ENCODE measurements at places on chromosomes 11 and 22.

GRCh38 chr22:43944670-43945430 is 10.4 kb upstream of the SAMM50 start:
- no peak for DNase-seq

DNA sequence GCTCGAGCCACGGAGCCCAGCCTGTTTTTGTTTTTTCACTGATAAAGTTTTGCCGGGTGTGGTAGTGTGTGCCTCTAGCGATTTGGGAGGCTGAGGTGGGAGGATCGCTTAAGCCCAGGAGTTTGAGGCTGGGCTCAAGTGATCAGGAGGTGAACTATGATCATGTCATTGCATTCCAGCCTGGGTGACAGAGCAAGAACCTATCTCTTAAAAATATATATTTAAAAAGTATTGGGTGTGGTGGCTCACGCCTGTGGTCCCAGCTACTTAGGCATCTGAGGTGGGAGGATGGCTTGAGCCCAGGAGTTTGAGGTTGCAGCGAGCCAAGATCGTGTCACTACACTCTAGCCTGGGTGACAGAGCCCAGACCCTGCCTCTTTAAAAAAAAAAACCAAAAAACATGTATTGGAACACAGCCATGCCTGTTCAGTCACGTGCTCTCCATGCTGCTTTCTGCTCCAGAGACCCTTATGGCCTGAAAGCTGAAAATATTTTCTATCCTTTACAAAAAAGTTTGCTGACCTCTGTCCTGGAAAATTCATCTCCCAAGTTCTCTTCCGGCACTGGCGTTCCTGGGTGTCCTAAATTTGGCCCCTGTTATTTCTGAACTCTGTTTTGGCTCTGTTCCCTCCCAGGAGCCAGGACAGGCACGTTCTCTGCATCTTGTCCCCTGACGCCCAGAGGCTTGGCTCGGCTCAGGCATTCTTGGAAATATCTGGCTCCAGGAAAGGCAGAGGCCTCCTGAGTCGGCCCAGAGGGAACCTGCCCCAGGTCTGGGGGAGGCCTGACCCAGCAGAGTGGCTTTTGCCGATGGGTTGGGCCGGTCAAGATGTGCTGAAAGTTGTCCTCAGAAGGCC is 61.3 kb upstream of the PPP6R3 start:
- no peak for DNase-seq

- DNase-seq = no peak
Measured at GRCh38 chr11:14554959-14555358, 34.8 kb upstream of the PSMA1 start.

DNA sequence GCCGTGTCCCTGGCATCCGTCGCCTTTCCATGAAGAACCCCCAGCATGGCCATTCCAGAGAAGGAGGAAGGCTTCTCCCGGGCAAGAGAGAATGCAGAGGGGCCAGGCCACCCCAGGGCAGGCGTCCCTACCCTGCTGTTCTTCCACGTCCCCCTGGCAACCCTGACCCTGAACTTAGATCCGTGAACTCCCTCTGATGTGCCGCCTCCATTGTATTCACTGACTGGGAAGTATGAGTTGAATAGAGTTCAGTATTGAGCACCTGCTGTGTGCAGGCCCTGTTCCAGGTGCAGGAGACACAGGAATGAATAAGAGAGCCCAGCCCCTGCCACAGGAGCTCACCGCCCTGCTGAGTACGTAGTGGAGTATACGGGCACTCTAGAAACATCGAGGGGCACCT is 29.1 kb upstream of the RELT start:
- DNase-seq = no peak

DNA sequence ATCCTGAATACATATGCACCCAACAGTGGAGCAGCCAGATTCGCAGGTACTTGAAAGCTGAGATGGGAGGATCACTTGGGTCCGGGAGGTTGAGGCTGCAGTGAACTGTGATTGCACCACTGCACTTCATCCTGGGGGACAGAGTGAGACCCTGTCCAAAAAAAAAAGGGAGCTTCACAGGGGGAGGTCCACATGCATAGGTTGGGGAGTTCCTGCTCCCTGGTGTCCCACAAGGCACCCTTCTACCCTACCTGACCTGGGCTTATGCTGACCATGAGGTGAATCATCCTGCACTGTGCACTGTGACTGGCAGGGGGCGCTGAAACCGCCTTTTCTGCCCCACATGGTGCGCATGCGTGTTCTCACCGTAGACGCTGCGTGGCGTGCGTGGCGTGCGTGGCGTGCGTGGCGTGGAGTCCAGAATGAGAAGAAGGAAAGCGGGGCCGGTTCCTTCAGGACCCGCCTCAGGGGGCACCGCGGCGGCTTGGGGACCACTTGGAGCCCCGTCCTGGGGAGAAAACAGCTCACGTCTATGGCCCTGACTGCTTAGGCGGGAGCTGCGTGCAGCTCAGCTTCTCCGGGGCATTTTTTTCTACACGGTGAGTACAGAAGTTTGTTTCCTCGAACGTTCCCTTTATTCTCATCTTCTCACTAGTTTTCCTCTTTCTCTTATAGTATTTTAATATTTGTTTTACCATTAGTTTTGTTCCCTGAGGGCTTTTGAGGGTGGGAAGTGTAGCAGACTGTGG is 116.6 kb upstream of the GRK3 start:
- no peak for DNase-seq

GRCh38 chr11:75184757-75185425 is 34.0 kb downstream of the SLCO2B1 start:
- no peak for DNase-seq

All from SIG-M5 (cell line).